ENCODE measurements at places on chromosomes 3 and 15.
A peak's percentile ranks its signal among the peaks of the same experiment; 100 is the strongest.

- DNase-seq: no peak
These were observed 57.0 kb upstream of the GATM start for GRCh38 chr15:45435124-45435903.

DNA sequence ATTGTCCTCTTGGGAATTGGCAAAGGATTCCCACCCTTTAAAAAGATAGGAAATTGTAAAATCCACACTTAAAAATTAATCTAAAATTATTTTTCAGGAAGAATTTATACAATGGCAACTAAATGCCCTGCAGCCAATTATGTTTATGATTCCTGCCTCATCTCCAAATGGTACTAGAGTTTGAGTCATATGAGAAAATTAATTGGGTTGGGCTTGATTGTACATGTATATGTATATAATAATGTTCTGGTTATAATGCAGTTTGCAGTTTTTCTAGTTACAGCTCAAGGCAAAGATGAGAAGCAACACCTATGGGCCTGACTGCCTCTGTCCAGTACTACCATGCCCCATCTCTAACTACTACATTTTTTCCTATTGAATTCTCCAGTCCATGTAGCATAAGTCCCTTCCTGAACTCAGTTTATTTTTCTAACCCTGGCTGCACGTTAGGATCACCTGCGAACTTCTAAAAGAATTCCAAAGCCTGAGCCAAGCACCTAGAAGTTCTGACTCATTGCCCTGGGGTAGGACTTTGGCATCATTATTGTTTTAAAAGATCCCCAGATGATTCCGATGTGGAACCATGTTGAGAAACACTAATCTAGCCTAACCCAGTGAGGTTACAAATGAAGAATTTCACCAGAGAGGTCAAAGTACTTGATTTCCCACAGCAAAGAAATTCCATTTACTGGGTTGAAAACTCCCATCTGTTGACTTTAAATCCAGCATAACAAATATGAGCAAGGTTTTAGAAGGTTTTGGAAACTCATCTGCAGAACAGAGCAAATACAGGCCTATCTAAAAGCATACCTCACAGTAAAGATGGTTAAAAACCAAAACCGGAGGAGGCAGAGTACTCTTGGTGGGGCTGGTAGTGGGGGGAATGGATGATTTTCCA, 19.4 kb downstream of the TGFBR2 start:
- DNase-seq: no peak

- DNase-seq: no peak
These were observed 23.5 kb upstream of the TNFSF10 start for GRCh38 chr3:172546628-172547214.

GRCh38 chr3:143820466-143821221, 27.6 kb downstream of the SLC9A9 start:
- no peak for DNase-seq

DNA sequence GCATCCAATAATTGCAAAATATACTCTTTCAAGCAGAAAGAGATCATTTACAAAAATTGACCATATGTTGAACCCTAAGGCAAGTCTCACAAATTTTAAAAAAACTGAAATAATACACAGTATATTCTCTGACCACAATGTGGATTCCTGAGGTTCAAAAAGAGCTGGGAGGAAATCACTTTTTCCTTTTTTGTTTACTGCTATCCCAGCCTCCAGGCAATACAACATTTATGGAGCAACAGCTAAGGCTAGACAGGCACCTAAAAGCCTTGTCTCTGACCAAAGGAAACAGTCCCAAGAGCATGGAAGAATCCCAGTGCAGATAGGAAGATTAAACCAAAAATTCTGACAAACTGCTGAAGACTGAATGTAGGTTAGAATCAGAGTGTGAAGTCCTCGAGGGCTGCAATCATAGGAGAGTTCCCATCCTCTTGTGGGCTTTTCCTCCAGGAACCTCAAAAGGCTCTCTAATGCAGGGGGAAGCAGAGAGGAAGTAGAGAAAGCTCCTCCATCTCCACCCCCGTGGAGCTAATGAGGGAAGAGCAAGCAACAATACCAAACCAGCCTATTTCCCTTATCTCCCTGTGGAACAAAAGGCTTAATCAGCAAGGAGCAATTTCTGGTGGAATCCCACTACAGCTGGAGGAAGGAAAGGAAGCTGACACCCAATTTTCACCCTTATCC, 57.0 kb downstream of the TMCC1 start:
- no peak for DNase-seq

- DNase-seq: no peak
These were observed 54.5 kb downstream of the CHD2 start for GRCh38 chr15:92954578-92954977.

- DNase-seq: peak; percentile 16
These were observed 190.6 kb downstream of the SHQ1 start for GRCh38 chr3:72657666-72658065.

DNA sequence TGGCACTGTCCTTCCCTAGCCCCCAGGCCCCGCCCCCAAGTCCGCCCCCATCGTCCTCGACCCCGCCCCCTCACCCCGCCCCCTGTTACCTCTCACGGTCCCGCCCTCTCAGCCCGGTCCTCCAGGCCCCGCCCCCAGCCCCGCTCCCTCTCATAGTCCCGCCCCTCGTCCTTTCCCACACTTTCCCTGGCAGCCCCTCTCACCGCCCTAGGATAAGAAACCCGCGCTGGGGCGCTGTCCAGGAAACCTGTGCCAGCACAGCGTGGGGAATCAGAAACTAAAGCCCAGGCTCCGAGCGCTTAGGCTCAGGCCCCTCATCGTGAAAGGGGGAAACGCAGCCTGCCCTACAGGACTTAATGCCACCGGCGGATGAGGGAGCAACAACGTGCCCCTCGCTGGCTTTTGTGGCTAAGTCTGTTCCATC, 20.9 kb downstream of the TRPM1 start:
- DNase-seq: no peak

GRCh38 chr3:11186771-11187191, 32.5 kb downstream of the HRH1 start:
- no peak for DNase-seq

- no peak for DNase-seq
These were observed 156.3 kb downstream of the MTHFS start for GRCh38 chr15:79740561-79740960.

- DNase-seq: no peak
These were observed 127.4 kb upstream of the FEZF2 start for GRCh38 chr3:62500556-62501288.

DNA sequence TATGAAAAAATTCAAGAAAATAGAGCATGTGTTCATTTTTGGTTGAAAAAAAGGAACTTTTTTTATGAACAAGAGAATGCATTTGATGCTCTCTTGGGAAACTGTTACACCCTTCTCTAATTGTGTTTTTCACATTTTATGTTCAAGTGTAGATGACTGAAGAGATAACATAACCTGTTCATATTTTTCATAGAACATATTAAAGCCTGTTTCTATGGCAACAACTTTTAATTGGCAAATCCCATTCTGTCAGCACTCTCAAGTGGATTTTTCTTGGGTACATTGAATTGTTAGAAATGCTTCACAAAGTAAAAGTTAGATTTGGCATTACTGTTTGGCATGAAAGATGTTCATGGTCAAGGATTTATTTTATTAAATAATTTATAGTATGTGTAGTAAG, 117.5 kb downstream of the MBNL1 start:
- DNase-seq: no peak

- no peak for DNase-seq
These were observed at the start of gene LSMEM2 for GRCh38 chr3:50278880-50279224. TSS of gene LSMEM2 (plus strand) at chr3:50279087. CDS start at chr3:50279114, 27 bp downstream.

DNA sequence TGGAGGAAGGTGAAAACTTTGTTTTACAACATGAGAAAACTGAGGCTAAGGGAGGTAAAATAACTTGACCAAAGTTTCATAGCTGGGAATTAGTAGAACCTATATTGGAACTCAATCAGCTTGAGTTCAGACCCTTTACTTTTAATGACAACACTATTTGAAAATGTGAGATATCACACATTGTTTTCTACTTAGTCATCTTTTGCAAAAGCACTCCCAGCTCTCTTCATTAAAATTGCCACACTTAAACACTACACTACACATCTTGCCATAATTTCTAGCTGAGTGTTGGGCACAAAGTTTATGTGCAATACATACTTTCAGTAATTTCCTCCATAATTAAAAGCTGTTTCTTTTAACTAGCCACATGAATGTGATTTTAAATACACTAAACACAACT, 230.4 kb upstream of the DCBLD2 start:
- DNase-seq: no peak

DNA sequence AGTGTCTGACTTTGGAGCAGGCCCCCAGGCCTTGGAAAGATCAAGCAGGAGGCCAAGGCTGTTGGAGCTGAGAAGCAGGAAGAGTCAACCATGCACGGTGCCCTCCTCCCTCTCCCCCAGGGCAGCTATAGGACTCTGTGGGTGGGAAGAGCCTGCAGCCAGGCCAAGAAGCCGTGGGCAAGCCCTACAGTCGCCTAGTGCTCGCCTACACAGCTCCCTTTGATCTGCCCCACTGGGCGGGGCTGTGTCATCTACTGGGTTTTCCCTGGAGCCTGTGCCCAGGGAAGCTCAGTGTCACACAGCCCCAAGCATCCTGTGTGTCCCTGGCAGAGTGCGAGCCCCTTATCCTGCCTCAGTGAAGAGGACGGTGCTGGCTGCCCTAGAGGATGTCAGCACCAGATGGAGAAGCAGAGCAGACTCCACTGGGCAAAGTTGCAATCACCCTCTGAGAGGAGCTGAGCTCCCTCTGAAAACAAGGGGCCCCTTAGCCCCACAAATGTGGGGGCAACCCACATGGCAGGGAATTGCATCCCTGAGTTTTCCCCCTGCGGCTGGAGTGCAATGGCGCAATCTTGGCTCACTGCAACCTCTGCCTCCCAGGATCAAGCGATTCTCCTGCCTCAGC, 72.2 kb downstream of the KLF13 start:
- no peak for DNase-seq

DNA sequence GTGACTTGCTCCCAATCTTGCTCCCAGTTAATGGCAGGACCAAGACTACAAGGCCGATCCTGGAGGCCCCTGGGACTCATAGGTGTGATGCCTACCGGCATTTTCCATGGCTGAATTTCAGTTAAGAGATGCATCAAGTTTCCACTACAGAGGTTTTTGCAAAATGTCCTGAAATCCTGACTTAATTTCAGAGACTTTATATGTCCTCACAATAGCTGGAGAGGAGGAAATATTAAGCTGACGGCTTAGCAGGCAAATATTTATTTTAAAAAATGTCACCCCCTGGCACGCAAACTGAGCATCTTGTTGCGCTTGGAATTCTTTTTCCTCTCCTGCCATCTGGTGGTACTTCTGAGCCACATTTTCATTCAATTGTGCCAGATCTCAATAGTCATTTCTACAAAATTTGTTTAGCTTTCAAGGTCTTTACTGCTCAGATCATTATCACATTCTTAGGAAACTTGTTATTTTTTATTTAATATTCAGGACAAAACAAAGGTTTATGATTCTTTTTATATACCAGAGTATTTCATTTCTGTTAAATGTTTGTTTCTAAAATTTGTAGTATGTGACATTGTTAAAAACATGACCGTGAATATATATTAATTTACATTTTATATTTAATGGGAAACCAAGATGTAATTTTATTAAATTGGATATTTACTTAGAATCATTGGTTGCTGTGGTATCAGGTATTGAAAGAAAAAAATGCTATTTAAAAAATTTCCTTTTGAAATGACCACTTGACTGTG, 189.2 kb upstream of the THRB start:
- DNase-seq: no peak

GRCh38 chr3:13595485-13595884, 46.6 kb downstream of the FBLN2 start:
- DNase-seq: no peak

DNA sequence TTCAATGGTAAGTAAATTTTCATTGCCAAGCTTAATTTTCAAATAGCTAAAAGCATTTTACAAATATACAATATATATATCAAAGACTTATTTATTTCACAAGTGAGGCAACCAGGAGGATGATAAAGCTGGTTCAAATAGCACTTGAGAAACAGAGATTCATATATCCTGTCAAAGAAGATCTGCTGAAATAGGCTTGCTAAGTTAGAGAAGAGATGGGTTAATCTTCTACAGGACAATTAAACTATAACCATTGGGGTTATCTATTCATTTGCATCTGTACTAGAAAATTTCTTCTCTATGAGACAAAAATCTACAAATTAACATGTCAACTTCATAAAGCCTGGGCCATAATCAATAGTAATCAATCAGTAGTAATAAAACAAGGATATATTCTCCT, 637.7 kb upstream of the UBE2E2 start:
- DNase-seq: no peak

GRCh38 chr3:150407808-150408220, 284 bp upstream of the TSC22D2 start:
- DNase-seq: no peak

DNA sequence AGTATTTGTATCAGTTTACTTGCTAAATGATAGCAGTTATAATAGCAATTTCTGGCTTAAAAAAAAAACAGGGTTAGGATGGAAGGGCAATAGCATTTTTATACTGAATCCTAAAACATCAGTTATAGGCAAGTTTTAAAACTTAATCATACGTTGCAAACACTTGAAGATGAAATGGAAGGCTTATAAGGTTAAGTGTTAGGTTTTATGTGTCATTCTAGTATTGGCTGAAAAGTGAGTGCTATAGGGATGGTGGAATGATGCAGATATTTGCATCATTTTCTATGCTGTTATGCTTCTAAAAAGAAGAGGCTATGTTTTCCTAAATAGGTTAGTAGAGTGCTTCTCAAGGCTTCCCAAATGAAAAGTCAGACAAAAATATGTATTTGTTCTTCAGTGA, 23.3 kb downstream of the ARIH1 start:
- DNase-seq: no peak

- no peak for DNase-seq
These were observed 1.2 kb upstream of the COL6A6 start for GRCh38 chr3:130515755-130516154.

GRCh38 chr3:23241256-23241655, 38.1 kb downstream of the UBE2E2 start:
- no peak for DNase-seq

DNA sequence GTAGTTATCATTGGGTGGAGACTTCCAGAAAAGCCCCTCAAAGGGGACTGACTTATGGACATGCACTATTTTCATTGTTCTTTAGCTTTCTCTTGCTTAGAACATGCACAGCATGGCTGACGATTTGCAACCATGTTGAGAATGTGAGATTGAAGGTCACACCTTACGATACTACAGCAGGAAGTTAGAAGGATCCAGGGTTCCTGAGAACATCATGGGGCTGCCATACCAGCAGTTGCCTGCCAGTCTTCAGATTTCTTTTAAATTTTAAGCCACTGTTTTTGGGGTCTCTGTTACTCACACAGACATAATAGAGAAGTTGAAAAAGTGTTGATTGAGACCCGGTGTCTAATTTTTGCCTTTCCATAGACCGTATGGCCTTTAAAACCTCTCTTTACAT, 396.5 kb downstream of the MECOM start:
- DNase-seq: no peak

Measured in T-helper 2 cell (primary cell).